GM12865 (cell line): ENCODE measurements at places on chromosomes 5 and 9.

DNA sequence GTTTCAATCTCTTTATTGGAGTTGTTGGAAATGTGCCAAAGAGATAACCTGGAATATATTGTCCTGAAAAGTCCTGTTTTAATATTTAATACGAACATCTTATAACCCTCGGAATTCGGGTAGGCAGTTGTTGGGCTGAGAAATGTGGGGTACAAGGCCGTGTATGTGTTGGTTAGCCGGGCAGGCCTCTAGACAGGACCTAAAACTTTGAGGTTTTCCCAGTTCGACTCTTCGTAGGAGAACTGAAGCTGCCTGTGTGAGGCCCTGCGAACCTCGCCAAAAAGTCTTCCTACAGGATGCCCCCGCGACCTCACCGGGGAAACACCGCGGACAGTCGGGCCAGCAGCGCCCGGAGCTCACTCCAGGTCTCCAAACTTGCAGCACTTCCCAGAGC, 583 bp upstream of the TJP2 start:
- DNase-seq: no peak

DNA sequence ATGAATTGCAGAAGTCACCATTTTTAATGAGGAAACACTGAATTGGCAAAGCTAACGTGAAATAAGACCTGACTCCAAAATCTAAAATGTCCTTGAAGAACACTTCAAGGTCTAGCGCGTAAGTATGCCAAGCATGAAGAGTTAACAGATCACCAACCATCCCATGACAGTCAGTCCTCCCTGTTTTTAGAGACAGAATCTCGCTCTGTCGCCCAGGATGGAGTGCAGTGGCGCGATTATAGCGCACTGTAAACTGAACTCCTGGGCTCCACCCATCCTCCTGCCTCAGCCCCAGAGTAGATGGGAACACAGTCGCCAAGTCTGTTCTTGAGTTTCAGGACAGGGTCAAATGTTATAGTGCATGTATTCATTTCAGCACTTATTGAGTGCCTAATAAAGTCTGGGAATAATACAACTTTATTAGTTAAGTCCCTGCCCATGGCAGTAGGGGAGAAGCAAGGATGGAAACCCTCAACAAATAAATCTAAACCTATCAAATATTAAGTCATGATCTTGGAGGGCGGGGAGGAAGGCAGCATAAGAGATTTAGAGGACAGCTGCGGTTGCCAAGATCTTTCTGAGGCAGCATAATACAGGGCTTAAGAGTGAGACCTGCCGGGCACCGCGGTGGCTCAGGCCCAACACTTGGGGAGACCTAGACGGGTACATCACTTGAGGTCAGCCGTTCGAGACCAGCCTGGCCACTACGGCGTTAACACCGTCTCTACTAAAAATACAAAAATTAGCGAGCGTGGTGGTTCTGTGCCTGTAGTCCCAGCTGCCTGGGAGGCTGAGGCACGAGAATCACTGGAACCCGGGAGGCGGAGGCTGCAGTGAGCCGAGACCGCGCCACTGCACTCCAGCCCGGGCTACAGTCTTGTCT, 1.1 kb downstream of the ATPSCKMT start:
- DNase-seq: peak; percentile 25

DNA sequence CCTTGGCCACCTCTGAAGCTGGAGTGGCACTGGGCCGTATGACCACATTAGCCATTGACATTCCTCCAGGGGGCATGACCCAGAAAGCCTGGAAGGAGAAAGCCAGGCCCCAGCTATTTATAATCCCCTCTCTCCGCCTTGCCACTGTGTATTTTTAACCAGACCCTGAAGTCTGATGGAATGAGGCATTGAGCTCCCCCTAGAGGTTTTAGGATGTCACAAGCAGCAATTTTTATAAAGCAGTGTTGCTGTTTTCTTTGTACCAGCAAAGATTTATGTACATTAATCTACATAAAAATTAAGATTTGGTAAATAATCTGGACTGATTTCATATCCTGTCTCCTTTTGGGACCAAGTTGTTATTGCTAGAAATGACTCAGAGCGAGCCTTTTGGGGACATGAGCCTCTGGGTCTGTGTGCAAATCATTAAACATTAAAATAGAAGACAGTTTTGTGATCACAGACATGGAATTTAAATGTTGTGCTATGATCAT, 127.1 kb downstream of the TRIO start:
- DNase-seq: peak; percentile 68

DNA sequence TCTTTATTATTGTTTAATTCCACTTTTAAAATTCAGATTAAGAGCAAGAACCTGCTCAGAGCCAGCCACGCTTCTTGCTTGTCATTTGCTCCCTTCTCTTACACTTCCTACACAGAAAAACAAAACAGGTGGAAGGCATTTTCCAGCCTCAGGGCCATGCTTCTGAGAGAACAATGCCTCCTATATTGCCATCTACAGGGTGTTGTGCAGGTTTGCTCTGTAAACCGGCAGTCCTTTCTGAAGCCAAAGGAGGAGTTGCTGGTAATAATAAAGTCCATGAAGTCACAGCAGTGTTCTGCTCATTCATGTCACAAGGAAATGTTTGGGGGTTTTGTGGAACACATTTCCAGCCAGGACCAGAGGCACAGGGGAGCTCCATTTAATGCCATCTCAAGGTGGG, 16.1 kb upstream of the PRLR start:
- DNase-seq: no peak

DNA sequence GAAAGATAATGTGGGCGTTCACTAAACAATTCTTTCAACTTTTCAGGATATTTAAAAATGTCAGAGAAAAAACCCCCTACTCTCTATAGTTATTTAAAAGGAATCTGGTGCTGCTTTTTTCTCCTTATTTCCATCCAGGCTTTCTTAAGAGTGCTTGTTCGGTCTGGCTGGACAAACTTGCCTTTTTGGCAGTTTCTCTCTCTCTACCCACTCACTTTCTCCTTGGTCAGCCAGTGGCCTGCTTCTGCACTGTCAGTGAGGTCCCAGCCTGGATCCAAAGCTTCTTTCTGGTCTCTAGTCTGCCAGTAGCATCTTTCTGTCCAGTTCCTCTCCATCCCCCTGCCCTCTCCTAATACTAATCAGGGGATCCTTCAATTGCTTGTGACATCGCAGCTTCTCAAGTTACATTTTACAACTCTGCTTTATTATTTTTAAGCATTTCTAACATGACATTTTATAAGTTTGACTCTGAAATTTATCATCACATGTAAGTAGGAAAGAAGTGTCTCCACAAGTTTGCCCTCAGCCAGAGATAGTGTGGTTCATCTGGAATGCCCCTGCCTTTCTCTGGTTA, 50.4 kb downstream of the PIK3R1 start:
- no peak for DNase-seq

GRCh38 chr9:71552480-71552879, 215.8 kb downstream of the CEMIP2 start:
- DNase-seq: no peak

- peak; percentile 45 for DNase-seq
Measured at GRCh38 chr5:78533356-78533755, 115.2 kb downstream of the LHFPL2 start.

- no peak for DNase-seq
Measured at GRCh38 chr9:22649384-22649783, 202.8 kb downstream of the DMRTA1 start.

GRCh38 chr9:81893929-81894328, 34.3 kb upstream of the SPATA31D4 start:
- no peak for DNase-seq

- DNase-seq: no peak
Measured at GRCh38 chr5:69042500-69042899, 51.3 kb upstream of the SLC30A5 start.

GRCh38 chr9:76296561-76297310, 97.5 kb downstream of the RFK start:
- DNase-seq: no peak

- peak; percentile 82 for DNase-seq
Measured at GRCh38 chr5:65926276-65926783, at the start of gene ERBIN. ERBIN (plus strand) TSS chr5:65926575; CDS start chr5:65992719, 66,144 bp downstream.

GRCh38 chr5:135986891-135987401, 32.2 kb upstream of the LECT2 start:
- DNase-seq: peak; percentile 8

DNA sequence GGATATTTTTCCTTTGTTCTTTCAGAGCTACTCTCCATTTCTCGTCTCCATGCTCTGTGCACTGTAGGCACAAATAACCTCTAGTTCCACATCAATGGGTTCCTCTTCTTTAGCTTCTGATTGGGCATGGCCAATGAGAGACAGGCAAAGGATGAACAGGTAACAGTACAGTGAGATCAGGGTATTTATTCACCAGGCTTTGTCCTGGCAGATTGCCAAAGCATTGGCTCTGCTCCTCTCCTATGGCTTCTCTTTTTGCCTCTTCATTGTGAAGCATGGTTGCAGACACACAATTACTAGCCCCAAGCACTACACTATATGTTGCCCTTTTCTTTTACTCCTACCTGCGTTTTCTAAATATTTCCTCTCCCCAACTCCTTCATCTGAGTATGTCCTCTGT, 215.1 kb upstream of the ARRDC3 start:
- DNase-seq: no peak

GRCh38 chr9:79969393-79970145, 397.8 kb downstream of the TLE4 start:
- no peak for DNase-seq

DNA sequence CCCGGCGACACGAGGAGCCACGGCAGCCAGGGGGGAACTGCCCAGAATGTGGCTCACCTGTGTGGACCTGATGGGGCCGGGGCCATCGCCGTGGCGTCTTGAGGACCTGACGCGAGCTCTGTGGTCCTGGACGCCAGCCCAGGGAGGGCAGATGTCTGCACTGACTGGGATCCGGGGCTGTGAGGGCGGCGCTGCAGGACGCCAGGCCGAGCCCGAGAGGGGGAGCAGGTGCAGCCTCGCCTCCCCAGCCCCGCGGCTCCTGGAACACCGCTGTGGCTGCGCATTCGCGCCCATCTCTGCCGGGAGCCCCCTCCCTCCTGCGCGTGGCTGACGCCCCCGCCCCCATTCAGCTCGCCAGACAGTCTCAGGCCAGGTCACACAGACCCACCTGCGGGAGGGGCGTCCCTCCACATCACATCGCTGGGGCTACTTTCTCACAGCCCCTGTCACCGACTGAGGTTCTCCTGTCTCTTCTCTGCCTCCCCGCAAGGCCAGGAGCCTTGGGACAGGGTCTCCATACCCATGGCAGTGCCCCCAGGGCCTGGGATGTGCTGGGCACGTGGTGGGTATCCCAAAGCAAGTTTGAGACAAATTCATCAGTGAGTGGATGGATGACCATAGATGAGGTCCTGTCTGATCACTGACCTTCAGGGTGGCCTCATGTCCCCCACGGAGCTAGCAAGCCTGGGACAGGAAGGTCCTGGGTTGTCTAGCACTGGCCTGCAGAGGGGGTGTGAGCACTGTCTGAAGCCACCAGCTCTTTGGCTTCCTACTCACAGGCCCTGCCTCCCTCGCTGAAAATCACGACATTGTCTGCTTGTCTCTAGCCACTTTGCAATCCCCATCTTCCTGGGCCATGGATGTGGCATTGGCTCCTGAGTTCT, 47.3 kb downstream of the RASGEF1C start:
- DNase-seq: no peak

DNA sequence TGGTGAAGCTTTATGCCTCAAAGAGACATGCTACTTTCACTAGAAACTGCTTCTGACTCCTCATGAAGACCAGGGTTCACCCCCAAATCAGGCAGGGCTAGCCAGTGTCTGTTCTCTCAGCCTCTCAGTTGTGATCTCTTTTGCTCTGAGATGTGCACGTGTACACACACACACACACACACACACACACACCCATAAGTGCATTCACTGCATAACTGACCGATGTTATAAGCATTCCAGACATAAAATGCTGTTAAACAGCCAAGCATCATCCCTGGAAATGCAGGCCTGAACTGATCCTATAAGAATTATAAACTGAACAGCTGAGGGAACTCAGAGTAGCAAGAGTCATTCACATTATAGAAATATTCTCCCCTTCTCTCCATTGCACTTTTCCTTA, 85.0 kb downstream of the FSTL4 start:
- DNase-seq: no peak

DNA sequence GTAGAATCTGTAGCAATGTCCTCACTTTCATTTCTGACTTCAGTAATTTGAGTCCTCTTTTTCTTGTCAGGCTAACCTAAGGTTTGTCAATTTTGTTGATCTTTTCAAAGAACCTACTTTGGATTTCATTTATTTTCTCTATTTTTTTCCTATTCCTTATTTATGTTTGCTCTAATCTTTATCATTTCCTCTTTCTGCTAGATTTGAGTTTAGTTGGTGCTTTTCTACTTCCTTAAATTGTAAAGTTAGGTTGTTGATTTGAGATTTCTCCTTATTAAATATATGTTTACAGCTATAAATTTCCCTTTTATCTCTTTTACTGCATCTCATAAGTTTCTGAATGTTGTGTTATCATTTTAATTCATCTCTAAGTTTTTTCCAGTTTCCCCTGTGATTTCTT, 75.1 kb upstream of the FAM120A start:
- no peak for DNase-seq

DNA sequence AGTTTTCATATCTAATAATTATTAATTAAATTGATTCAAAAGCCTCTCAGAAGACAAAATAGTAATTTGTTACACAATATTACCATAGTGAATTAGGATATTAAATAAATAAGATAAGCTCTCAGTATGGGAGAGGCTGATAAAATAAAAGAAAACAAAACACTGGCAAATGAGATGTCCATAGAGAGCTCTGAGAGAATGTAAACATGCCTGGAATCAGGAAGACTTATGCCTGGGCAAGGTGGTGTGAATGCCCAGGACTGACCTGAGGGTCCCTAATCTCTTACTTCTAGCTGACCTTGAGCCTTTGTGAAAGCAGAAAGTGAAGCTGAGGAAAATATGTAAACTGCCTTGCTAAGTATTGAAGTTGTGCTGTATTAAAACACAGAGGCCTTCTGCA, 616.5 kb downstream of the PTPRD start:
- DNase-seq: no peak

GRCh38 chr5:67094476-67095300, 101.9 kb downstream of the CD180 start:
- DNase-seq: no peak

- DNase-seq: no peak
Measured at GRCh38 chr5:107948377-107948776, 277.6 kb upstream of the EFNA5 start.

DNA sequence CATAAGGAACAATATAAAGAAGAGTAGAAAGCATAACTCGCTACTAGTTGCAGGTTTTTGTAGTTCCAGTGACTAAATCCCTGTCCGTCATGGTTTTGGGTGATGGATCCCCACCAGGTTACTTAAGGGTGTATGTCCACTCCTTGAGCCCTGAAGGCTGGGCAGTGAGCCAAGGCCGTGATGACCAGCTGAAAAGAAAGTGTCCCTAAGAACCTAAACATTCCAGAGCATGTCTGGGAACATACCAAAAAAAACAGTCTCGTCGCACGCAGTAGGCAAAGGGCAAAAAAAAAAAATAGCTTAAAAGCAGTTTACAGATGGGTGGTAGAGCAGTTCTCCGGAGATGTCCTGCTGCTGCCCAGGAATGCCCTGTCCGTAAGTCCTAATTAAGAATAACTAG, 21.4 kb upstream of the SNAPC3 start:
- no peak for DNase-seq
